ENCODE measurements at places on chromosomes 6 and 20.

DNA sequence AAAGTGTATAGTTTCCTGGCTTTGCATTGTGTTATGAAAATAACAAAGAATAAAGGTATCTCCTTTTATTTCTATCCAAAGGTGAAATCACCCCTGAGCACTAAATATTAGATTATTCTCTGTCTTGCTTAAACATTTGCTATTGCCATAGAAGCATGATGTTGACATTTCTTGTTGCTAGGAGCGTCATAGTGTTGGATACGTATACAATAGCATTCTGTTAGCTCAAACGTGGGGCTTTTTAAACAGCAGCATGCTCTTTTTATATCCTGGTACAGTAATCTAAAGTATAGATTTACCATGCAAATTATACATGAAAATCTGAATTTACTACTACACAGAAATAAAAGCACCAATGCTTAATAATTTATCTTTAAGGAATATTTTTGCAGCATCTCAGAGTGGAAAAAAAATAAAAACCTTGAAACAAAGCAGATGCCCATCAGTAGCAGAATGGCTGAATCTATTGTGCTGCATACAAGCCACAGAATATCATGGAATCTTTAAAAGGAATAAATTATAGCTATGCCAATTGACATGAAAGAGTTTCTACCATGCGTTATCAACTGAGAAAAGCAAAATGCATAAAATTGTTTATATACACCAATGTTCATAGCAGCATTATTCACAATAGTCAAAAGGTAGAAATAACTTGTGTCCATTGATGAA lies 9.6 kb upstream of the HSF2 start:
- DNase-seq, result no peak

GRCh38 chr6:5851261-5851757 lies 155.4 kb downstream of the NRN1 start:
- peak; percentile 26 for DNase-seq

GRCh38 chr20:2657674-2658073 lies 5.2 kb downstream of the NOP56 start:
- no peak for DNase-seq

DNA sequence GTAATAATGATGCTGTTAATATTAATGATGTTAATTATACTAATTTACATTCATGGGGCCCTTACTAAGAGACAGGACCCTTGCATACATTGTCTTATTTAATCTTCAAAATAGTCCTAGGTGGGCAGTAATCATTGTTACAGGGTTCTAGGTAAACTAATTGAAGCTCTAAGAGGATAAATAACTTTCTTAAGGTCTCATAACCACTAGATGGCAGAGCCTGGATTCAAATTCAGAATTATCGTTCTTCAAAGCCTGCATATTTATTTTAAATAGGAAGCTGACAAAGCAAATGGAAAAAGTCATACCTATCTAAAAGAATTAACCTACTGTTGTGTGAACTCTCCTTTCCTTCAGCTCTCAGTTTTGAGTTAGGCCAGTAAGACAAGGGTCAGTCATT lies 23.5 kb downstream of the PTCHD4 start:
- no peak for DNase-seq

GRCh38 chr6:79410806-79411205 lies 126.4 kb downstream of the LCA5 start:
- no peak for DNase-seq

GRCh38 chr20:23658989-23659609 lies 21.3 kb upstream of the CST3 start:
- DNase-seq, result no peak

DNA sequence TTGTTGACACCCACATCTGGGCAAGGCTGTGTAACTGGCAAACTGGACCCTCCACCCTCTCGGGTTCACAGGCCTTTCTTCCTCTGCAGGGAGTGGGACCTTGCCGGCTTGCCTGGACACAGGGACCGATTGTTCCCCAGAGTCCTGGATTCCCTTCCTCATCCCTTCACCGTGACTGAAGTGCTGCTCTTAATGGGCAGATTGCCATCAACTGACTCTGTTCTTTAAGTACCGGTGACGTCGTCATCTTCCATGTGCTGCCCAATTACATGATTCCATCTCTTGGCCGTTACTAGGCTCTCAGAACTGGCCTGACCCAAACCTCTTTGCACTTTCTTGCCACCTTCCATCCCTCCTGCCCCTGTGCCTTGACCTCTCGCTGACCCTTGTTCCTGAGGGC lies 85.4 kb downstream of the EYA4 start:
- no peak for DNase-seq

- no peak for DNase-seq
Observed at GRCh38 chr20:48897305-48898010, 24.1 kb upstream of the ARFGEF2 start.

- no peak for DNase-seq
Observed at GRCh38 chr6:166488701-166489100, 97.8 kb downstream of the RAMACL start.

DNA sequence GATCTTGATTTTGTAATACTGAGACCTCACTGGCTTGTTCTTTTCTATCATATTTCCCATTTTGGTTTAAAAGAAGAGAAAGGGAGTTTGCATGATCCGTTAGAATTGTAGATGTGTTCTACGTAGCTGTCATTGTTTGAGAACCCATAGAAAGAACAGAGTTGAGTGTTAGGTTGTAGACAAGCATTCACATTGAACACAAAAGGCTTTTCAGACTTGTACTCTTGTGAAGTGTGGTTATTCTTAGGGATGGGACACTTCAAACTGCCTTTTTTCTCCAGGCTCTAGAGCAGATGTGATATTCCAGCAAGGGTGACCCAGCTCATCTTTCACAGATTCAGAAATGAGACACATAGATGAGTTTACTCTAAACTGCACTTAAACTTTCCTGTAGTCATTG lies 19.9 kb downstream of the FOXO3 start:
- DNase-seq, result no peak

GRCh38 chr20:37828684-37829083 lies 74.2 kb upstream of the VSTM2L start:
- no peak for DNase-seq

DNA sequence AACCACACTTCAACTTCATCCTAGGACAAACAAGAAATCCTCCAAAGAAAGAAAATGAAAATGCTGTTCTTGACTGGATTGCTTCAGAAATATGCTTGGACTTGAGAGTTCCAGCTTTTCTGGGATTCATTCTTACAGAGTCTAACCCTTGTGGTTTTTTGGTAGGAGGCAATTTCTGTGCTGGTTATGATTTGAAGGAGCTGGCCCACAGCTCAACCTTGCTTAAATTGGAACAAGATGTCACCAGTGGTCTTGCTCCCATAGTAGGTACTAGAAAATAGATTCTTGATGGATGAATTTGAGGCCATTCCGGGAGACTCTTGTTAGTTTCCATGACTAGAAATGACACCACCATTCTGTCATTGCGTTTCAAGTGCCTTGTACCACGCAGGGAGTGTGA lies 54.3 kb upstream of the BMP6 start:
- no peak for DNase-seq

DNA sequence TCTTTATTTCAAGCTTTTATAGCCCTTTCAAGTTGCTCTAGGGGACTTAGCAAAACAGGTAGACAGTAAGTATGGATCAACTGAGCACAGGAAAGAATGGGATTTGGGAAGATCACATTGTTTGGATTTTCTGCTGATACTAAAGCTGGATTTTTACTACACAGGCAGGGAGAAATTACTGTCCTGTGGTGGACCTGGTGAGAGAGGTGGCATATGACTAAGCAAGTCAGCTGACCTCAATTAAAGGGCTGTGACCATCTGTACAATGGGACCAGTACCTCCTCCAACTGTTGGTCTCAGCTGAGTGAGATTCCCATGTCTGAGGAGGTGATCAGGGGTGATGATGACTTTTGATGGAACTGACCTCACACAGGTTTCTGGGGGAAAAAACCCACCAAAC lies 28.0 kb downstream of the RREB1 start:
- no peak for DNase-seq

- DNase-seq, result peak; percentile 99
Observed at GRCh38 chr6:71250099-71250602, 38.5 kb upstream of the OGFRL1 start.

DNA sequence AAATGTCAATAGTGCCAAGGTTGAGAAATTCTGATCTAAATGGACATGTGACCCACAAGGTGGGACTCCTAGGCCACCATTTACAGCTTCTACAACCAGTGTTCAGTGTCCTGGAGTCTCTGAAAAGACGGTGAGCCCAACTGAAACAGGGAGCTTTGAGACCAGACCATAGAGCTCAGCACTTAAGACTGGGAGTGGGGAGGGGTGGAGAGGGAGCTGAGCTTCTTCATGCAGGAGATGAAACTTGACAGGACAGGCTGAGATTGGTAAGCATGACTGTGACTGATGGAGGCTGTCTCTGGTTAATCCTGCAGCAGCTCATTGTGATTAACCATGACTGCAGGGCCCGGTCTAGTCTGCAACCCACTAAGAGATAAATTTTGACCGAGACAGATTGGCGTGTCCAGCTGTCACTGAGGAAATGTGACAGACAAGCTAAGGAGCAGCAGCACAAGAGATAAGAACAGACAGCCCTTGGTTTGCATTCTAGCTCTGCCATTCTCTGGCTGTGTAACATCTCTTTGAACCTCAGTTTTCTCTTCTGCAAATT lies 1.4 kb upstream of the AAR2 start:
- DNase-seq, result no peak

DNA sequence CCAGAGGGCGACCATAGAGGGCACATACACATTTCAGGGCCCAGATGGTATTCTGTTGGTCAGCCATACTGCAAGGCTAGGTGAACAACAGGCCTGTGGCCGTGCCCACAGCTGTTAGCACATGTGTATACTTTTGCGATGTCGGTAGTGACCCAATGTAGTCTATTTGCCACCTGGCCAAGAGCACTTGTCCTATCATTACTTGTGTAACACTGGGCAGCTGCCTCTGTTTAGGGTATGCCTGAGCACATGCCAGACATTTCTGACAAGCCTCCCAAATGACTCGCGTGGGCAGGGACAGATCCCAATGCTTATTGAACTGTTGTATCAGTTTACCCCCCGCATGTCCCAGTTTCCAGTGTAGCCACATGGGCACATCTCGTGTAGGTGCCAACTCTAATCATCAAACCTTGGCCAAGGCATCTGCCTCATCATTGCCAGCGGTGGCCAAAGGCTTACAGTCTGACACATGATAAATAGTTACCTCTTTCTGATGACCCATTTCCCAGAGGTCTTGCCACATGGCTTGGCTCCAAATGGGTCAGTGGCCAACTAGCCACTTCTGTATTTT lies 74.4 kb upstream of the FBXL4 start:
- DNase-seq, result no peak

- DNase-seq, result no peak
Observed at GRCh38 chr6:31070711-31071197, 41.6 kb downstream of the C6orf15 start.

GRCh38 chr6:114577109-114577508 lies 234.3 kb upstream of the HS3ST5 start:
- no peak for DNase-seq

- no peak for DNase-seq
Observed at GRCh38 chr6:42821341-42821668, 39.5 kb downstream of the BICRAL start.

DNA sequence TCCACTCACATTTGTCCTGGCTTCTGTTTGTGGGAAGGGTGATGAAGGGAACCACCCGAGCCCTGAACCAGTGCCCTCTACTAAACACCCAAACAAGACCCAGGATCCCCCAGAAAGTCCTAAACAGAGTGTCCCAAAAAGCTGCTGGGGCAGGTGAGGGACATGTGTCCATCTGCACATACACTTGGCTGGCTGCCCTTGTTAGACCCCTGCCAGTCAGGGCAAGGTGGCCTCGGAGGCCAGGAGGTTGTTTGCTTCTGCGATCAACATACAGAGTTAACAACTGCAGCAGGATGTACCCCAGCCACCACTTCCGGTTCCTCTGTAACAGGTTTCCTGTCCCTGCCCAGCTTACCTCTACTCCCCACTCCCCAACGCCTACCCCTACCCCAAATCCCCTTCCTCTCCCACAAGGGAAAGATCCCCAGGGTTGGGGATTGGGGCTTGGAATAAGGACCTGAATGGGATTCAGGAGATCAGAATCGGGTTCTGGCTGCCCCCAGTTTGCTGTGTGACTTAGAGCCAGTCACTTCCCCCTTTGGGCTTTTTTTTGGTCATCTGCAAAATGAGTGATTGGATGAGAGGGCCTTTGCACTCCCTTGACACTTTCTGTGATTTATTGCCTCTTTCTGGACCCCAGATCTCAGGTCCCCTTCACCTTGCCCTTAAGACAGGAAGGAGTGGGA lies 13.9 kb downstream of the DEF6 start:
- DNase-seq, result peak; percentile 35

GRCh38 chr6:44636561-44637248 lies 249.2 kb downstream of the CDC5L start:
- DNase-seq, result no peak

DNA sequence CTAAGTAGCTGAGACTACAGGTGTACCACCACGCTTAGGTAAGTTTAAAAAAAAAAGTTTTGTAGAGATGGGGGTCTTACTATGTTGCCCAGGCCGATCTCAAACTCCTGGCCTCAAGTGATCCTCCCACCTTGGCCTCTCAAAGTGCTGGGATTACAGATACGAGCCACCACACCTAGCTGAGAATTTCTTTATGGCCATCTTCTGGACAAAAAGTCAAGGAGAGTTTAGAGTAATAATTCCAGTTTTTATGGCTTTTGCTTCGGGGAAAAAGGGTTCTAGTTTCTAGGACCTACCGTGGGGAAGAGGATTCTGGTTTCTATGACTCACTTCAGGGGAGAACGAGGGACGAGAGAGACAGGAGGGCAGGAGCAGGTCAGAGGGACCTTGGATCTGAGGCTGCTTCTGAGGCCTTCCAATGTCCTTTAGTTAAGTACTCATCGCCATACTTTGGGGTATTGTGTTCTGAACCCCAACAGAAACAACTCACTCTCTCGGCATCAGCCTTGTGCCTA lies 69.3 kb upstream of the IER3 start:
- no peak for DNase-seq

GRCh38 chr6:117615750-117616390 lies 13.6 kb upstream of the GOPC start:
- DNase-seq, result no peak

DNA sequence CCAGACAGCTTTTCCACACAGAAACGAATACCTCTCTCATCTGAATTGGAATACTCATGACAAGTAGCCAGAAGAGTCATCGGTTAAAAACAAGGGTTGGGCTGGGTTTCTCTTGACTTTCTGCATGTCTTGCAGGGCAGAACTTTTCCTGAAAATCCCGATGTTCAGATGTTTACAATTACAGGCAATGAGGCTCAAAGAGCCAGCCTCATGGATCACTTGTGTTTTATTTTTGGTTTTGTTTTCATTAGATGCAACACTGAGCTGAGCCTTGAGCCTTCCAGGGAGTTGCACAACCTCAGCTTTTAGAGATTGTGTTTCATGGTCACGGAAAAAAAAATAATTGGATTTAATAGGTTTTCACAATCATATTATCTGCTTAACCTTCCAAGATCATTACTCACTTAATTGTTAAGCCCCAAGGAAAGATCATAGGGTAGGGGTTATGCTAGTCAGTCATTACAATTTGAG lies 288.1 kb upstream of the PRDM1 start:
- DNase-seq, result no peak

DNA sequence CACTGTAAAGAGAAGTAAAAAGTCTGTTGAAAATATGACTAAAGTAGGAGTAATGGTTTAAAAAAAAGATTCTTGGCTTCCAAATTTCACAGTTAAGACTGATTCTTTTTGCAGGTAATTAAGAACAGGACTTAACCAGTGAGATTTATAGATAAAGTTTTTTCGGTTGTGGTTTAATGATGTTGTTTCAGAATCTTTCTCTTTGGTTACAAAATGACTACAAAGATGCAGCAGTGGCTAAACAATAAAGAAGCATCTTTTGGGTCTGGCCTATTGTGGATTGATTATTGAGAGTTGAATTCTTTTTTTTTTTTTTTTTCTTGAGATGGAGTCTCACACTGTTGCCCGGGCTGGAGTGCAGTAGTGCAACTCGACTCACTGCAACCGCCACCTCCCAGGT lies 109.7 kb downstream of the AKAP7 start:
- no peak for DNase-seq
